Fibroblast of mammary gland (primary cell): ENCODE measurements at places on chromosomes 16 and 17.

- no peak for DNase-seq
Measured at GRCh38 chr17:43155666-43156065, 15.3 kb upstream of the NBR1 start.

DNA sequence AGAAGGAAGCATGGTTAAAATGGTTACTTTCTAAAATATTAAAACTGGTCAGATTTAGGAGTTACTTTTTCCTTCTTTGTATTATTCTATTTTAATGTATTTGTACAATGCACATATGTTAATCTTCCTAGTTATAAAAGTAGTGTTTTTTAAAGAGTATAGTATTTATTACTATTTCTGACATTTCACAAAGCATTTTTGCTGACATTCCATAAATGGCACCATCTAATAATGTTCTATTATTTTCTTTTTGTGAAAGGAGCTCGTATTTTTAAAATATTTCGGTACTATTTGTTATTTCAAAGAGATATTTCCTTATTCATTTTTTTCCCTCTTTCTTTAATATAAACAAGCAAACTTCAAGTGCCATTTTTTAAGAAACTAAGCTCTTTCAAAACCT lies 47.5 kb upstream of the GSG1L start:
- DNase-seq = no peak

DNA sequence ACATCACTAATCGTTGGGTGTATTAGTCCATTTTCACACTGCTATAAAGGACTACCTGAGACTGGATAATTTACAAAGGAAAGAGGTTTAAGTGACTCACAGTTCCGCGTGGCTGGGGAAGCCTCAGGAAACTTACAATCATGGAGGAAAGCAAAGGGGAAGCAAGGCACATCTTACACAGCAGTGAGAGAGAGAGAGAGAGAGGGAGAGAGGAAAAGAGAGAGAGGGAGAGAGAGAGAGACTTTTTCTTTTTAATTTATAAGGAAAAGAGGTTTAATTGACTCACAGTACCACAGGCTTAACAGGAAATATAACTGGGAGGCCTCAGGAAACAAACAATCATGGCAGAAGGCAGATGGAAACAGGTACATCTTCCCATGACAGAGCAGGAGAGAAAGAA lies 41.7 kb downstream of the CNGB1 start:
- no peak for DNase-seq

GRCh38 chr16:77890075-77890474 lies 101.7 kb downstream of the VAT1L start:
- no peak for DNase-seq

GRCh38 chr16:82660075-82660645 lies 33.4 kb downstream of the CDH13 start:
- DNase-seq = peak; percentile 25

- no peak for DNase-seq
Measured at GRCh38 chr17:50045154-50045553, 10.8 kb upstream of the ITGA3 start.

DNA sequence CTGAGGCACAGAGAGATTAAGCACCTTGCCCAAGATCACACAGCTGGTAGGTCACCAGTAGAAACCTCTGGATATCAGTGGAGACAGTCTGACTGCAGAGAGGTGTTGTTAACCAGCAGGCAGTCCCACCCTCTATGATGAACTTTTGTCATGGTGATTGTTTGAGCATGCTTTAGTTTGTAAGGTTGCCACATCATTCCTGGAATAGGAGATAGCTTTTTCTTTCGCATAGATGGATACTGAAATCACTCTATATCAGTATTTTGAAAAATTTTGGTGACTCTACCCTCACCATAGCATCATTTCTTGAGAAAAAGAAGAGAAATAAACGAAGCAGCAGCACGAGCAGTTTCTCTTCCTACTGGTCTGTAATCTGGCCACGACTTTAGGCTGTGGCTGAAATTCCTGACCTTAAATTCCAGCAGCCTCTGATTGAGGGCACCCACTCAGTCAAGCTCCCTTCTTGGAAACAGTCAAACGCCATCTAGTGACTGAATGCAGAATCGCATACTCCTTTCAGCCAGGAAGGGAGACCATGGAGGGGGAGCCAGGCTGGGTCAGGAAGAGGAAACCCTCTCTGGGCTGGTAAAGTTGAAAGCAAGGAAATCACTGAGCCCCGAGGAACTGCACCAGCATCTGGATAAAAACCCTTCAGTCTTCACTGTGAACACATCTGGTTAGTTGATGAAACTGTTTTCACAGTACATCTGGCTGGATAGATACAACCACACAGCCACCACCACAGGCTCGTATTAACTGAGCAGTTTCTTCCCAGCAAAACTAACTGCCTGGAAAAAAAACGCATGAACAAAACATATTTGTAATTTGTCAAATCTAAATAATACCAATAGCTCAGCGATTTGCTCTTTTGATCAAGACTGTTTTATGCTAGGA lies 108.5 kb upstream of the XYLT1 start:
- peak; percentile 85 for DNase-seq

DNA sequence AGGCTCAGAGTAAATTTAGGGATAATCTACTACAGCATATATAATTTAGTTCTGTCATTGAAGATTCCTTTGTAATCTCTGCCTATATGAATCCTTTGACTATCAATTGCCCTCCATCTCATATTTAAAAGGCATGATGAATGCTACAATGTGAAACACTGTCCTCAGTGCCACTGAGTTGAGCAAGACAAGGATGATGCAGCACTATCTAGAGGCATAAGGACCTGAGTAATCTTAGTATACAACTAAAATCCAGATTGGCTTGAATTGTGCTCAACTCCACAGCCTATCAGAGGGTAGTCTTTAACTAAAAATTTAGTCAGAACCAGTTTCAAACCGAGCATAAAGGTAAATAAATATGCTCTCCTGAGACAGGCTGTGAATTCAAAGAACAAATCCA lies 11.6 kb upstream of the STRADA start:
- no peak for DNase-seq

- DNase-seq = peak; percentile 11
Measured at GRCh38 chr16:27363797-27364196, 38.2 kb upstream of the IL21R start.

DNA sequence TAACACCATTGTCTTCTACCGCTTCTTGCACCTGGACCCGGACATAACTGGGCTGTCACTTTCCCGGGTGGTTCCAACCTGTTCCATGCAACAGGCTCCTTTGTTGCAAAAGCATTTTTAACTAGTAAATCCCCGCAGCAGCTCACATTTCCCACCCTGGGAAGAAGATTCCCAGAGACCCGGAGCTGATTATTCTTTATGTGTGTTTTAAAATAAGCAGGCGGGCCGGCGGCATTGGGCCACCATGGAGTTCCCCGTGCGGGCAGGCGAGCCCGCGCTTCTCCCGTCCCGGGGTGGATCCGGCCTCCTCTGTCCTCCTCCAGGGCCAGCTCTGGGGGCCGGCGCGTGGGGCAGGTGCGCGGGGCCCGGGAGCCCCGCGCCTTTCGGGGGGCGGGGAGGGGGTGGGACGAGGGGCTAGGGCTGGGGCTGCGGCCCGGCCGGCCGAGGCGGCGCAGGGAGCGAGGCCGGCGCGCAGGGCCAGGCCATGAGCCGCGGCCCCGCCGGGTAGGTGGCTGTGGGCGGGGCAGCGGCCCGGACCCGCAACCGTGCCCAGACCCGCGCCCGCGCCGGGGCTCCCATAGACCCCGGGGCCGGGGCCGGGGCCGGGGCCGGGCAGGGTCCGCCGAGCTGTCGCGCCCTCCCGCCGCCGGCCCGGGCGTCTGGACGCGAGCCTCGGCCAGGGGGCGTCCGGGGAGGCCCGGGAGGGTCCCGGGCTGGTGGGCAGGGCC lies 1.7 kb downstream of the CRAMP1 start:
- no peak for DNase-seq

- DNase-seq = no peak
Measured at GRCh38 chr17:9443811-9444210, 131.8 kb downstream of the STX8 start.

- no peak for DNase-seq
Measured at GRCh38 chr16:27237219-27238015, 31.2 kb downstream of the NSMCE1 start.

DNA sequence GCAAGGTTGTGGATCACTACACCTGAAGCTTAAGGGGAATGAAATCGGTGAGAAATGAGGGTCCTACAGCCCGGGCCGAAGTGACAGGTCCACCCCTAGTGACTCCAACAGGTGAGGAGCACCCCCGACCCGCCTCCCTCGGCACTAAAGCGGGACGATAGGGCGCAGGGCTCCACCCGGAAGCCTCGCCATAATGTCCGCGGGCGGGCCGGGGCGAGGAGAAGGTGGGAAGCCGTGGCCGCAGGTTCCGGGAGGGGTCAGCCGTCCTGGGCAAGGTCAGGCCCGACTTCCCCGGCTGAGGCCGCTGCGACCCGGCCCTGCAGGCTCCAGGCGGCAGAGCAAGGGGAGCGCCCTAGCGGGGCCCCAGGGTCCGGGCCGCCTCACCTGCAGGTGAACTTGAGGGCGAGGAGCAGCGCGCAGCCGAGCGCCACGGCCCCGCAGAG lies 543 bp downstream of the TXNDC11 start:
- DNase-seq = no peak

DNA sequence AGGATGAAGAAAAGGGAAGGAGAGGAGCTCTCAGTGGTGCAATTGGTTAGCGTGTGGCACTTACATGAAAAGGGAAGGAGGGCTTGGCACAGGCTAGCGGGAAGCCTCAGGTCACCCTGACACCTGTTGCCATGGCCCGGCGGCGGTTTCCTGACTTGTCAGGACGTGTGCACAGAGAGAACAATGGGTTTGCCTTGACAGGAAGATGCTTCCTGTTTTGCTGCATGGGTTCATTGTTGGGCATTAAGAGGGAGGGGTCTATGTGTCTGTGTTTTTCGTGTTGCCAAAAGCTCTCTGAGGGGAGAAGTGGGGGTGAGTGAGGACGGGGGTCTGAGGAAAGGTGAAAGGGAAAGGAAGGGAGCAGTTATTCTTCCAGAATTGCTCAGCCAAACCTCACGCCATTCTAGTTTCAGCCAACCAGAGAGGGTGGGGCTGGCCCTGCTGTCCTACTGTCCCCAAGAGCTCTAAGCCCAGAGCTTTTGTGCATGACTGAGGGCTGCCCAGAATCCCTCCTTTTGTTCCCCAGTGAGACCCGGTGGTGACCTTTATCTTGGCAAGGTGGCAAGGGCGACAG lies 17.1 kb upstream of the CCR7 start:
- DNase-seq = no peak

- DNase-seq = no peak
Measured at GRCh38 chr16:59686405-59686804, 952.3 kb upstream of the GOT2 start.

DNA sequence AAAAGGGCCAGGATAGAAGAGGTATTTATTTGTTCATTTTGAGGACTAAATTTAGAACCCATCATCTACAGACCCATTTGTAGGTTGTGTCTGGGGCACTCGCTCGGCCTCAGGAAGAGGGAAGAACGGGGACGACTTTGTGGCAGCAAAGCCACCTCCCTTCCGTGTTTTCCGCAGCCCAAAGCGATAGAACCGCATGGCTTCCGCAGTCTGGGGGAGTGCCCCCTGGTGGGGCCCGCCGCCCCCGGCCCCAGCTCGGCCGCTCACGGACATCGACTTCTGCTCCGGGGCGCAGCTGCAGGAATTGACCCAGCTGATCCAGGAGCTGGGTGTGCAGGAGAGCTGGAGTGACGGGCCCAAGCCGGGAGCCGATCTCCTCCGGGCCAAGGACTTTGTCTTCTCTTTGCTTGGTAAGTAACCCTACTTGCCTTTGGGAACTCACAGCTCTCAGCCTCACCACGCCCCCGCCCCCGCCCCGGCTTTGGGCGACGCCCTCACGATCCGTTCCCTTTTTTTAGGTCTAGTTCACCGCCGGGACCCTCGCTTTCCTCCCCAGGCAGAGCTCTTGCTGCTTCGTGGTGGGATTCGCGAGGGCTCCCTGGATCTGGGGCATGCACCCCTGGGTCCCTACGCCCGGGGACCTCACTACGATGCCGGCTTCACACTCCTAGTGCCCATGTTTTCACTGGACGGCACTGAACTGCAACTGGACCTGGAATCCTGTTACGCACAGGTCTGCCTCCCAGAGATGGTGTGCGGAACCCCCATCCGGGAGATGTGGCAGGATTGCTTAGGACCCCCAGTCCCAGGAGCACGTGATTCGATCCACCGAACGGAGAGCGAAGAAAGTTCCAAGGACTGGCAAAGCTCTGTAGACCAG lies 681 bp downstream of the TMEM102 start:
- DNase-seq = no peak
